T-helper 2 cell treated with Interferon-gamma antibody and Interleukin-4, amounts not matched to agents 5 μg/mL and 100 μg/mL, for 36 hours (primary cell): ENCODE measurements at places on chromosomes 1 and 21.

DNA sequence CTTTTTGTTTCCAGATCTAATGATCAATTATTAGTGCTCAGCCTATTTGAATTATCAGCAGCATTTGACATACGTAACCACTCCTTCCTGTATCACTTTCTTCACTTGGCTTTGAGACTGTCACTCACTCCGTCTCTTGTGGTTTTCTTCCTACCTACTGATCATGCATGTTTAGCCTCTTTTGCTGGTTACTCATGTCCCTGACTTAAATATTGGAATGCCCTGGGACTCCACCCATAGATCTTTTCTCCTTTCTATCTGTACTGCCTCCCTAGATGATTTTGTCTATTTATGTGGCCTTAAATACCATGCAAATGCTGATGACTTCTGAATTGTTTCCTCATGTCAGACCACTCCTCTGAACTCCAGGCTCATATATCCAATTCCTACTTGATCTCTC lies 57.7 kb upstream of the PDE4B start:
- DNase-seq = no peak

- DNase-seq = no peak
Measured at GRCh38 chr1:94355485-94355980, 62.7 kb upstream of the ABCD3 start.

DNA sequence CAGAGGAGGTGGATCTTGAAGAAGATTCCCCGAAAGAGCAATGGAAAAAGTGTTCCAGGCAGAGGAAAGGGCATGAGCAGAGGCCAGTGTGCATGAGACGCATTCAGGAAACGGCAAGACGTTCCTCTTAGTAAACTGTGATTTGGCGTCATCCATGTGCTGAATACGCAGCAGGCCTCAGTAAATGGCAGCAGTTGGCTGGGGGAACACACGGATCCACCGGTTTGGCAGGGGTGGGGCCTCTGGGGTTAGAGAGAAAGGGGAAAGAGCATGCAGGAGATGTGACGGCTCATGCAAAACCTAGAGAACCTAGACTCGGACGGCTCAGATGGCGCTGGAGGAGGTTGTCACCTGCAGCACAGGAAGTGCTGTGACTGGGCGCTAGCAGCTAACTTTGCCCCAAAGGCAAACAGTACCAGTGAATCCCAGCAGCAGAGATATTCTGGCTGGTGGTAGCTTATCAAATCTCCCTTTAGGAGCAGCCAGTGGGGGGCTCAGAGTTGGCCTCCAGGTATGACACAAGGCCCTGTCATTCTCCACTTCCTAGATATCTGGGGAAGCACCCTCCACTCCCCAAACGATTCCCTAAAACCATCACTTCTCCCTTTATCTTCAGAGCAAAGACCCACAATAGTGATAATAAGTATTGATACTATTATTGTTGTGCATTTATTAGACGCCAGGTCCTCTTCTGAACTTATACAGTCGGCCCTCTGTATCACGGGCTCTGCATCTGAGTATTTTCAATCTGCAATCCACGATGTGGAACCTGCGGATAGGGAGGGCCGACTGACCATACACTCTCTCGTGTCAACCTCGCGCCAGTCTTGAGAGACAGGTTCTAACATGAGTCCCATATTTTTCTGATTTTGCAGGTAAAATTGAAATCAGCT lies 7.6 kb downstream of the LAPTM5 start:
- peak; percentile 48 for DNase-seq

- no peak for DNase-seq
Measured at GRCh38 chr1:88680471-88680870, 3.6 kb upstream of the PKN2 start.

- DNase-seq = no peak
Measured at GRCh38 chr1:204641936-204642335, 43.6 kb downstream of the LRRN2 start.

DNA sequence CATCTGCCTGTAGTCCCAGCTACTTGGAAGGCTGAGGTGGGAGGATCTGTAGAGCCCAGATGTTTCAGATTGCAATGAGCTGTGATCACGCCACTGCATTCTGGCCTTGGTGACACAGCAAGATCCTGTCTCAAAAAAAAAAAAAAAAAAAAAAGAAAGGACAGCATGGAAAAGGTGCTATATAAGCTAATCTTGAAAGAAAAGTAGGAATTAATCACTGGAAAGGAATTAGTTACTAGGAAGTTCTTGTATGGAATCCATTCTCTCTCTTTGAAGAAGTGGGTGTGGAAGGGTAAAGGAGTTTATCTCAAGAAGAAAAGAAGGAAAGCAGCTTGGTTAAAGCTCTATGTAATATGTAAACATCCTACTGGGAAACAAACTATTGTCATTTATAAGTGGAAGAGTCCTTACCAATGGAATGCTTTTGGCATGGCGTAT lies 339.2 kb downstream of the DPYD start:
- DNase-seq = no peak

DNA sequence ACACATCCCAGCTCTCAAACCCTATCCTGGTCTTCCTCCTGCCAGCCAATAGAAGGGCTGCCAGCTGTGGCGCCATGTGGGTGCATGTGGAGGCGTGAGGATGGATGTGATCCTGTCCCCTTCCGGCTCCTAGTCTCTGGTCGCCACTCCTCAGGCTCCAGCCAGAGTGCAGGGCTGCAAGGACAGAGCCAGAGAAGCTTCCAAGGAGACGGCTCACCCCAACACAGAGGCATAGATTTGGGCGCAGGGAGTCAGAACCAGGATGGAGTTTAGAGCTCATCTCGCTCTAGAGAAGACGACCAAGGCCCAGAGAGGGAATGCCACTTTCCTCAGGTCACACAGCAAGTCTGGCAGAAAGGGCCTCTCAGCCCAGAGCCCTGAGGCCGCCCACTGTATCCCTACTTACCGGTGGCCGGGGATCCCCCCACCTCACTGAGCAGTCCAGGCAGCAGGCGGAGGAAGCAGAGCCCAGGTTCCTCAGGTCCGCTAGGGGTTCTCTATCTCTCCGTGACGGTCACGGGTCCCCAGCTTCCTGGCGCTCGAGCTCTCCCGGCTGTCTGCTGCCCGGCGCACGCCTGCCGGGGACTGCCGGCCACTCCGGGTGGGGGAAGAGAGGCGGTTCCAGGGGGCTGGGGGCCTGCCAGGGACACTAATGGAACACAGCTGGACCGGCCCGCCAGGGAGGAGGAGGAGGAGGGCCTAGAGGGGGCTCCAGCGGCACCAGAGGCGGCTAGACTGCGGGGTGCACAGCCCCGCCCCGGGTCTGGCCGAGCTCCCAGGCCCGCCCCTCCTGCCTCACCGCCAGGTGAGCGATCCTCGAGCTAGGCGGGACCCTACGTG lies at the start of gene COL16A1:
COL16A1 (minus strand) TSS at position 587 of the 840 bp plus-strand sequence. CDS start 1,824 bp downstream, outside the sequence.
- DNase-seq = no peak

DNA sequence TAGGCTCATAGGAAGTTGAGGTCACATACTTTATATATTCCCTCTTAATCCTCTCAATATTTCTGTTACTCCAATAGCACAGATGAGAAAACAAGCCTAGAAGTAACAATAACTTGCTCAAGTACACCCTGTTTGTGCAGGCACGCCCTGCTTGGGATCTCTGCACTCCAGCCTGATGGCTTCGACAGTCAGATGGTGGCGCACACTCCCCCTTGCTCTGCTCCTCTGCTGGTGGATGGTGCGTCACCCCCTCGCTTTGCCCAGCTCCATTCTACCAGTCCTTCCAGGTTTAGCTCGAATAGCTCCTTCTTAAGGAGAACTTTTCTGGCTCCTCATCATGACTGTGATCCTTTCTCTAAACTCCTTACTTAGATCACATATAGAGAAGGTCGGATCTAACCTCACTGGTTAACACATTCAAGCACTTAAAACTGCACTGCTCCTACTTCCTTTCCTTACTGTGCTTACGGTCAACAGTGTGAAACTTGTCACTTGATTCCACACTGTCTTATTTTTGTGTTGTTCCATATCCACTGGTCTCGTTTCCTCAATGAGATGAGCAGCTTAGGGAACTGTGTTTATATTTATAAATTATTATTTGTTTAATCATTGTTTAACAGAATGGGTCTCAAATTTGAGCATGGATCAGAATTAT lies 3.0 kb downstream of the TSPAN2 start:
- DNase-seq = no peak

DNA sequence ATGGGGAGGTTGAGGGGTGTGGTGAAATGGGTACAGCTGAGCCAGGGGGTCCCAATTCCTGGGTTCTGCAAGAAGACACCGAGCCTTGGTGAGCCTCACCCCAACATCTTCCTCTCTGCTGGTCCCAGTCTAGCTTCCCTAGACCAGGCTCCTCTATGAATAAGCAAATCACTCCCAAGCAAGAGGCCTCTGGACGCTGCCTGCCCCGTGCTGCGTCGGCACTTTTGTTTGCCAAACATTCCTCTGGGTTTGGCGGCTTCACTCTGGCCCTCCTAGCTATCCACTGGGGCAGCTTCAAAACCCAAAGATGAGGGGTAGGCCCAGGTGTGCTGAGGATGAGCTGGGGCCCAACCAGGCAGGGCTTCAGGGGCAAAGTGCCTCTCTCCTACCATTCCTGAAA lies 137.1 kb upstream of the CD34 start:
- no peak for DNase-seq

- DNase-seq = no peak
Measured at GRCh38 chr21:42248783-42249597, 30.1 kb downstream of the ABCG1 start.

DNA sequence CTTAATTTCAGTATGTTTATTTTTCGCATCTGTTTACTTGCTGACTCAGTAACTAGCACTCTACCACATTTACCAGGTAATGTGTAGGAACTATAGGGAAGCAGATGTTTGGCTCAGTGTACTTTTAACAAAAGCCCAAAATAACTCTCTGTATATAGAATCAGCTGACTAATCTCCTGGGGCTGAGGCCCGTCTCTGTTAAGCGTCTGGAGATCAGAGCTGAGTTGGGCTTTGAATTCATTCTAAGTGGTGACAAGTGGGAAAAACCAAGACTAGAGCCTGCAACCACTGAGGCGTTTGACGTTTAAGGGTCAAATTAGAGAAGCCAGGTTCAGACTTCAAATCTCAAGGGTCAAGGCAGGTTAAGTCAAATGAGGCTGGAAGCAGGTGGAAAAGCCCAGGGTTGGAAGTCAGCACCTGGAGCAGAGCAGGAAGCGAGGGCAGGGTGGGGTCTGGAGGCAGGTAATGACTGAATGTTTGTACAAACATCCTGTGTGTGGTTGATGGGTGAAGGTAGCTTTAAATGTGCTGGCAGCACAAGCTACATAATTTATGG lies 56.8 kb upstream of the LYST start:
- DNase-seq = no peak

GRCh38 chr1:229845410-229846138 lies 219.5 kb downstream of the URB2 start:
- DNase-seq = no peak

DNA sequence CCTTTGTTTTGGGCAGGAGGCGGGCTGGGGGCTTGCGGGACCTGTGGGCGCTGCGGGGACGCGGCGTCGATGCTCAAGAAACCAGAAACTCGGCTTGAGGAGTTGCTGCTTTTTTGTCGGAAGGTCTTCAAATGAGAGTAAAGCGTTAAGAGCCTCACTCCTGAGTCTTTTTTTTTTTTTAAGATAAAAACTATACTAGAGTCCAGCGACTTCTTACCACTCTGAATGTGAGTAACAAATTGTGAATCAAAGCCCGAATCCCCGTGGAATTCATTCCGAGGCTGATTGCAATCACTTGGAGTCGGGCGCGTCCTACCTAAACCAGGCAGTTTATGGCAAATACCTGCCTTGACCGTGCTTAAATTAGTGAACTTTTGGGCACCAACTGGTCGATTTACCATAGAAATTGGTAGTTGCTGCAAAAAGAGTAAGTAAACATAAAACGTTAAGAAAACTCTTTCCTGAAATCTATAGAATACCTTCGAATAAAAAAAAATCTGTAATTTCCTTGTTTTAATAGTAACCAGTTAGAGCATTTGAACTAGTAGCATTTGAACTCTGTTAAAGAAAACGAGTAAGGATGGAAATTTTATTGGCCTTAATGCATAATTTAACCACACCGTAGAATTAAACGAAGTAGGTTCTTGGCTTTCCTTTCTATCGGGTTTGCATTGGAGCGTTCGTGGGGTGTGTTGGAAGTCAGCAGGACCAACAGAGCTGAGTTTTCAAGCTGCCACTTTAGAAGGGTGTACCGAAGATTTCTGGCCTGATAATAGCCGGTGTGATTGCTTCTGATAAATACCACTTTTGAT lies 769 bp downstream of the GPSM2 start:
- no peak for DNase-seq

DNA sequence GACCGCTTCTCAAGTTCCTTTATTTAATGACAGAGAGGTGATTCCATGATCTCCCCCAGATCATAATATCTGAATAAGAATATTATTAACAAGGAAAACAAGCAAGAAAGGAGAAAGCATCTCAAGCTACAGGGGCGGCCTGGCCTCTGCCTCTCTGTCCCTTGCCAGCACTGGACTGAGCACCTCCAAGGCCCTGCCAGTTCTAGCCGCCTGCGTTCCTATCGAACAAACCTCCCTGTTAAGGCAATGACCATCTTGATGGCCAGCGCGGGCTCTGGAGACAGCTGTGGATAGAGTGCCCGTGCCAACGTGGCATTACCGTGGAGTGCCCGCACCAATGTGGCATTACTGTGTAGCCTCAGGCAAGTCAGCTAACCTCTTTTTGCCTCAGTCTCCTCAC lies 84.8 kb downstream of the NPHP4 start:
- DNase-seq = no peak

GRCh38 chr1:59689730-59690129 lies 125.0 kb upstream of the HOOK1 start:
- no peak for DNase-seq

DNA sequence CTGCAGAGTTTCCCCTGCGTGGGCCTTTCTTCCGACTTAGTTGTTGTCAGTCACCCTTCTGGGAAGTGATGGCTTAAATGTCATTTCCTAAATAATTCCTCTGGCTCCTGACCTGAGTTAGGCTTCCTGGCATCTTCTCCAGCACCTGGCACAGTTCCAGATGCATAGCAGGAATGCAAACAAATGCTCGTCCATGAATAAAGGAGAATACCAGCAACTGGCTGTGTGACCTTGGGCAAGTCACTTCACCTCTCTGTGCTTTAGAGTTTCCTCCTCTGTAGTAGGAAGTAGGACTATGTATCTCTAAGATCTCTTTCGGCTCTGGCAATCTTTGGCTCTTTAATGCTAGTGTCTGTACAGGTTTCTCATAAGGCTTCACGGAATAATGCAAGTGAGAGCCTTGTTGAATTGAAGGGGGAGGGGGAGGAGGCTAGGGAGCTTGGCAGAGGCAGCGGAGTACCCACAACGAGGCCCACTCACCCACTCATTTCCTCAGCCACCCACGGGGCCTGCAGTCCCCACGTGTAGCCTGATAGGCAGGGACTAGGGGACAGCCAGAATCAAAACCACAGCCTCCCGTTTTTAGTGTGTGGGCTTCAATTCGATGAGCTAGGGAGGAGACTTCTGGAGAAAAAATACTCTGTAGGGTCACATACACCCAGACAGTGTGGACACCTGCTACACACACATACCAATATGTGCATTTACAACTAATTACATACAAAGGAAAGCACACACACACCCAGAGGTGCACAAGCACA lies 48.1 kb downstream of the TENT5C start:
- DNase-seq = peak; percentile 72

GRCh38 chr1:19166066-19166465 lies 44.0 kb downstream of the UBR4 start:
- no peak for DNase-seq

- no peak for DNase-seq
Measured at GRCh38 chr1:53686091-53686964, 52.6 kb downstream of the GLIS1 start.

GRCh38 chr1:186188004-186188539 lies 187.0 kb downstream of the TPR start:
- no peak for DNase-seq

GRCh38 chr21:31255896-31256295 lies 88.2 kb downstream of the TIAM1 start:
- no peak for DNase-seq

- no peak for DNase-seq
Measured at GRCh38 chr1:173410794-173411236, 66.3 kb upstream of the PRDX6 start.

- DNase-seq = no peak
Measured at GRCh38 chr1:8307628-8308027, 10.3 kb upstream of the SLC45A1 start.
